ENCODE measurements at places on chromosomes 6 and 20.

DNA sequence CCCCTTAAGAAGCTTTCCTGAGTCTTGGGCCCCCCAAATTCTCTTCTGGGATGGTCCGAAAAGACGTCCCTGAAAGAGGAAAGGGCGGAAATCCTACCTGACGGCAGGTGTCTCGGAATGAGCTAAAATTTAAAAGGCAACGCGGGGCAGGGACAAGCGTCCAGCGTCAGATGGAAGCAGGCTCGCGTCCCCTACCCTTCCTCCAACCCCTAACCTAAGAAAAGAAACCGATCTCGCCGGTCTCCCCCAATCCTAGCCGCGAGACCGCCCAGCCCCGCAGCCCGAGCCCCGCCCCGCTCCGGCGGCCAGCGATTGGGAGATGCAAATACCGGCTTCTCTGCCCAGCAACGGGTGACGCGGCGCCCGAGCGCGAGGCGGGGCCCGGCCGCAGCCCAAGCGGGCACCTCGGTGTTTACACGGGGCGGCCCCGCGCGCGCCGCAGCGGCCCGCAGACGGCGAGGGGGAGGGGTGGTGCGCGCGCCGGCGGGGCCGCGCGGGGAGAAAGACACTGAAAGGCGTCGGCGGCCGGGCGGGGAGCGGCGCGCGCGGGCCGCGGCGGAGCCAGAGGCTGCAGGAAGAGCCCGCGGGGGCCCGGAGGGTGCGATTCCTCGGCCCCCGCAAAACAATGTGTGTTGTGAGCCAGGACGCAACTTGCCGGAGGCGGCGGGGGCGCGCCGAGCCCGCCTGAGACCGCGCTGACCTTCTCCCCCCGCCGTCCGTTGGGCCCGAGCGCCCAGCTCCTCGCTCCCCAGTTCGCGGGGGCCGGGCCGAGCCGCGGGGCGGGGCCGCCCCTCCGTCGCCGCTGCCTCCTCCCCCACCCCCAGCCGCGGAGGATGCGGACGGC is at the start of gene SOX12:
SOX12 (plus strand) TSS at position 508 of the 844 bp plus-strand sequence. CDS start 373 bp downstream, outside the sequence.
- peak; percentile 98 for DNase-seq

DNA sequence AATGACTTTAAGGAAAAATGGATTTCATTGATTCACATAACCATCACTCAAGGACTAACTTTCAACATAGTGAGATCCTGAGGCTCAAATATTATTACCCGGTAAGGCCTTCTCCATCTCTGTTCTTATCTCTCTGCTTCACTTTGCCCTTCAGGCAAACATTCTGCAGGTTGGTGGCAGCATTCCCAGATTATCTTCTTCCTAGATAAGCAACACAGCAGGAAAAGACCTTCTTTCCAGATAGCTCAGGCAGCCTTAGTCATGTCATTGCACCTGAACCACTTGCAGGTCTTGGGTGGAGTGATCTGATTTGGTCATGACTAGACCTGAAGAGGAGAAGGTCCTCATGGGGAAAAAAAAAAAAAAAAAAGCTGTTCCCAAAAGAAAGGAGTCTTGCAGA is 5.3 kb upstream of the HIVEP2 start:
- DNase-seq = no peak

DNA sequence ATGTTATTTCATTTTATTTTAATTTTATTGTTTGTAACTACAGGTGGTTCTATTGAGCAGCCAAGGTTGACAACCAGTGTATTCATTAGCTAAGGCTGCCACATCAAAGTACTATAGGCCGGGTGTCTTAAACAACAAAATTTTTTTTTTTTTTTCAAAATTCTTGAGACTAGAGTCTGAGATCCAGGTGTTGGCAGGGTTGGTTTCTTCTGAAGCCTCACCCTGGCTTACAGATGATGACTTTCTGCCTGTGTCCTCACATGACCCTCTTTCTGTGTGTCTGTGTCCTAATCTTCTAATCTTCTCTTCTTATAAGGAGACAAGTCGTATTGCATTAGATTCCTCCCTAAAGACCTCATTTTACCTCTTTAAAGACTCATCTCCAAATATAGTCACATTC is 208.4 kb downstream of the MANEA start:
- DNase-seq = no peak

GRCh38 chr6:145313041-145313855 is 422.1 kb downstream of the EPM2A start:
- no peak for DNase-seq

DNA sequence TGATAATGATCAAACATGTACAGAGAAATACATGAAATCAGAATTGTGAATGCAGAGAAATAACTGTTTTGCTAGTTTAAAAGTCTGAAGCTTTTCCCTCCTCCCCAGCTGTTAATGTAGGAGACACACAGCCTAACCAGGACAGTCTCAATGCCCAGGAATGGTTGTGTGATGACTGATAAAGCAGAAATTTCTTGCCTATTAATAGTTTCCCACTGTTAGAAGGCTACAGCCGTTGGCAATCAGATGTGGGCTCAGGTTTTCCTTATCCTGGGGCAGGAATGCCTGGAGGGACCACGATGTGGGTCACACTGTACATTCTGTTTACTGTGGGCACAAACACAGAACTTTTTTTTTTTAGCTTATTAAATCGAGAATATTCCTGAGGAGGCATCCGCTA is 1.9 kb downstream of the PPP1R3D start:
- no peak for DNase-seq

DNA sequence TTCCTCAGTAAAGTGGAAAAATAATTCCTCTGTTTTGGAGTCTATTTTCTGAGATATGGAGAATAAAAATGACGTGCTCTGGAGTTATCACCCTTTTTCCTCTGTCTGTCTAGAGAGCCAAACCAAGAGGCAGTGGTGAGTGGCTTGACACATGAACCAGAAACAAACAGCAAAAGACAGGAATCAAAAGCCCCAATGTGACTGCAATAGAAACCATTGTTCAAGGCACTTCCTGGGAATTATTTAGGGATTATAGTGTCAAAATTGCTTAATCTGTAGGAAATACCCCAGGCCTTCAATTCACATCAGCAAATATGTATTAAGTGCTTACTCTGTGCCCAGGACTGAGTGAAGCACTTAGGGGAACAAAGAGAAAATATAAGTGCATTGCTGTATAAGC is 560.4 kb upstream of the JAG1 start:
- DNase-seq = no peak

GRCh38 chr20:1830240-1830639 is 65.0 kb upstream of the SIRPA start:
- DNase-seq = no peak

DNA sequence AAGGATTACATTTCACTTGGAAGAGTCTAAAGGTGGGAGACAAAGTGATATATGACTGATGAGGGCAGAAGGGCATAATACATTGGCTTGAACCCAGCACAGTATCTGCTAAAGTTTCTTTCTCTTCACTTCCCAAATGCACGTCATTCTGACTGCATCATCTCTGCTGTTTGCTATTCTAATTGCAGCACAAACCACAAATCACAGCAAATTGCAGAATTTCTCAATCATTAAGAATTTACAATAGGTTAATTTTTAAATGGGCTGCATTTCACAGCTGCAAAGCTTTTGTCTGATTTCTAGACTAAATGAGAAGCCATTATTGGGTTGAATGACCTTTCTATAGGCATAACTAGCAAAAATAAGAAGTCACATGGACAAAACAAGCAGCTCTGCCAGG is 337.0 kb downstream of the RNGTT start:
- no peak for DNase-seq

- DNase-seq = no peak
Observed at GRCh38 chr6:36124881-36125280, 5.4 kb upstream of the MAPK13 start.

DNA sequence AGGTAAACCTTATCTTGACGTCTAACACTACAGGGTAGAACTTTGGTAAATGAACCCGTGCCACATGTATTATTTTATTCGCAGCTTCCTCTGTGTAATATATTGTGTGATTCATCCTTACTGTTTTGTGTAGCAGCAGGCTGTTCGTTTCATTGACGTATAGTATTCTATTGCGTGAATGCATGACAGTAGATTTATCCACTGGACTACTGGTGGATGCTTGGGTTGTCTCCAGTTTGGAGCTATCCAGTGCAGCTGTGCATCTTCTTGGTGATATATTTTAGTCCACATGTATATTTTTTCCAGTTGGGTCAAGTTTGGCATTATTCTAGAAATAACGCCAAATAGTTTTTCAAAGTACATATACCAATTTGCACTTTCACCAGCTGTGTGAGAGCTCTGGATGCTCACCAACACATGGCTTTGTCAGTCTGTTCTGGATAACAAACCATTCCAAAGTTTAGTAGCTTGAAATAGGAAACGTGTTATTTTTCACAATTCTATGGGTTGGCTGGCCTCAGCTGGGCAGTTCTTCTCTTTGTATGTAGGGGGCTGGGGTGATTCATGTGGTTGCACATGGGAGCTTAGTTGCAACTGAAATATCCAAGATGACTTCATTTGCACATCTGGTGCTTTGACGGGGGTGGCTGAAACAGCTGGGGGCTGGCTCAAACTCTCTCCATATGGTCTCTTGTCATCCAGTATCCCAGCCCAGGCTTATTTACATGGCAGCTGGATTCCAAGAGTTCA is 9.3 kb downstream of the ECT2L start:
- DNase-seq = no peak

GRCh38 chr6:31008165-31008564 is 2.1 kb upstream of the MUC22 start:
- DNase-seq = no peak

GRCh38 chr20:6051505-6051904 is 2.4 kb downstream of the LRRN4 start:
- no peak for DNase-seq

- no peak for DNase-seq
Observed at GRCh38 chr6:71197267-71197666, 91.3 kb upstream of the OGFRL1 start.

GRCh38 chr20:38253571-38253970 is 7.0 kb downstream of the KIAA1755 start:
- no peak for DNase-seq

GRCh38 chr20:36786663-36787062 is 13.1 kb upstream of the DSN1 start:
- no peak for DNase-seq

- DNase-seq = no peak
Observed at GRCh38 chr6:37738216-37738615, 40.5 kb upstream of the MDGA1 start.

DNA sequence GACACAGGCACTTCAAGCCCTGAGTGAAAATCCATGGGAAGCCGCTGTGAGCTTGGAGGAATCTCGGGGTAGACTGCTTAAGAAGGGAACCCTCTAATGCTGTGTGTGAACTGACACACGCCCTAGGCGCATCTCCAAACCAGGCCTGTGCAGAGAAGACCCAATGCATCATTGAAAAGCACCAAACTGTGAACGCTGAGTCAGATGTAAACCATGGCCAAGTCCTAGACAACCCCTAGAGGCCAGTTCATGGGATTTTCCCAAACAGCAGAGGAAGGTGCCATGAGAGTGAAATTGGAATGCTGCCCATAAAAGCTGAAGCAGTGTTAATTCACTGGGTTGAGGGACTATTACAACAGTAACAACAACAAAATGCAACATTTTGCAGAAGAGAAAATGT is 296.5 kb downstream of the SMOC2 start:
- no peak for DNase-seq

- DNase-seq = peak; percentile 47
Observed at GRCh38 chr20:53157443-53158408, 185.6 kb downstream of the TSHZ2 start.

DNA sequence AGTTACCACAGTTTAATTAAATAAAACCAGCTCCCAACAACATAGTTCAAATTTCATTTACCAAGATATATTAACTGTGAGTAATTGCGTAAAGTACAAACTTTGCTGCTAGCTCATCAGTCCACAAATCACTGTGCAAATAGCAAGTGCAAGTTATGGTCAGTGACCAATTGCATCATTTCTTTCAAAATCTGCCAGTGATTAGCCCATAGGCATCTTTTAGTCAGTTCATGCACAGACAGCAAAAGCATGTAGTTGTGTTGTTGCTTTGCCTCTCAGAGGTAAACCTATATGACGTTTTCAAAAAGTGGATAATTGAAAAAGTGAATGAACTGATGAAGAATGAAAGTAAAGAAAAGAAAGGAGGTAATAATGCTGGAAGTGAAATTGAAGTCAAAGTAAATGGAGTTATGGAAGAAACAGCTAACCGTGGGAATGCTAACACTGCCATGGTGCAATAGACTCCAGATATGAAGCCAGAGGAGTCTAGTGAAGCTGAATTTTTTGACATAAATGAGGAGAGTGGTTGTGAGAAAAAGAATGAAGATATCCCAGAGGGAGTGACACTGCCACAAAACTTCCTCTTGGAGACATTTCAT is 36.5 kb downstream of the ENPP1 start:
- DNase-seq = no peak

GRCh38 chr6:28315628-28316027 is 20.3 kb downstream of the ZSCAN31 start:
- no peak for DNase-seq

GRCh38 chr6:164109770-164110140 is 695.2 kb downstream of the QKI start:
- no peak for DNase-seq

DNA sequence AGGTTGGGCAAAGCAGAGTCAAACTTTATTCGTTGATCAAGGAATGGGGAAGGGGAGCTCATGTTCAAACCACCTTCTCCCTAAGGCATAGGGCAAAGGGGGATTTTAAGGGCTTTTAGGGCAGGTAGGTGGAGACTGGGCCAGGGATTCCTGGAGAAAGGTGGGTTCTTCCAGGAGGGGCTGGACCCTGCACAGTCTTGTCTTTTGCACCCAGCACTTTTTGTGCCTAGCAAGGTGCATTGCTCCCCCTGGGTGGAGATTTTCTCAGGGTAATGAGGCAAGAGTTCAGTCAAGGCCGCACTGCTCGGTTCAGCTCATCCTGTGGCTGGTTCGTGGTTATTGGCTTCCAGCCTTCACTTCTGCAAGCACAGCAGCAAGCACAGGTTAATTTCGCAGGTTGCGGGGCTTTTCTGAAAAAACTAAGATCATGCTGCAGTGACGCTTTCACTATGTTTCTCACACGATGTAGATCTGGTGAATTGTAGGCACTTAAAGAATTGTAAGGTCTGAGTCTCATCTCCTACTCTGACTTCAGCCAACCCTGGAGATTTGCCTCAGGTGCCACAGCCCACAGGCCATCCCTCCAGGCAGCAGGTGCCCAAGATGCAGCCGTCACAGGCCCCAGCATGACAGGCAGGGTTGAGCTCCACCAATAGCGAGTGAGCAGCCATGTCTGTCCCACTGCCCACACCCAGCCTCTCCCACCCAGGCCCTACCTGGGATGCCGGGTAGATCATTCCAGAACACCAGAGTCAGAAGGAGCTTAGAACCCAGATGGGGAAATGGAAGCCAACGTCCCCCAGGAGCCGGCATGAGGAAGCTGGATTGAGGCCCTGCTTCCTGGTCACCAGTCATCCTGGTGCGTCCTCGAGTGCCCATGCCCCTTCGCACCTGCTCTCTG is 37.1 kb downstream of the SUN5 start:
- DNase-seq = peak; percentile 80

- DNase-seq = peak; percentile 20
Observed at GRCh38 chr6:2158596-2159271, 86.7 kb downstream of the GMDS start.

- DNase-seq = no peak
Observed at GRCh38 chr20:3093861-3094361, 9.4 kb upstream of the AVP start.
